ENCODE measurements at places on chromosomes 16 and 17. TPM values are rescaled to one million over a fixed set of nuclear protein-coding genes. Genes with fewer than 3 reads are reported as not detected.

- DNase-seq = no peak
Measured at GRCh38 chr17:59669411-59669810, 37.8 kb downstream of the PTRH2 start.

- DNase-seq = no peak
Measured at GRCh38 chr16:23807028-23807427, 28.8 kb upstream of the PRKCB start.

DNA sequence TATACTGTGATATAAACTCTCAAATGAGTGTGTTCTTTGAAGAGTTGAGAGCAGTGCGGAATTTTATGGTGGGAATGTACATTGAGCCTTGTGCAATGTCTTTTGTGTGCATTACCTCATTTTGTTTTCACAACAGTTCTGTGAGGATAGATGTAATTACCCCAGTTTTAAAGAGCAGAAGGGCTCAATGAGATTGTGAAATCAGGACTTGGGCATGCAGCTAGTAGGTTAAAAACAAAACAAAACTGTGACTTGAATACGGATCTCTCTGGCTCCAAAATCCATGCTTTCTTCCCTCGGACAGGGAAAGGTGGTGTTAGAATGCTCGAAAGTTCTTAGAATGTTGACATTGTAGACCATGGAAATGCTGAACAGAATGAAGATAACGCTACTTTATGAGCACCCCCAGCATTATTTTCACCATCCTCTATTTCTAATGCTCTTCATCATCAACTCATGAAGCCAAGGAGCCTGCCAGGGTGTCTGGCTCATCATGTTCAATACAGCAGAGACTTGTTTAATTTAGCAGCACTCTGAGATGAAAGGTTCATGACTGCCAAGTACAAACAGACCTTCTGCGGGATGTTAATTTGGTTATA lies 17.1 kb downstream of the MRTFB start:
- no peak for DNase-seq

DNA sequence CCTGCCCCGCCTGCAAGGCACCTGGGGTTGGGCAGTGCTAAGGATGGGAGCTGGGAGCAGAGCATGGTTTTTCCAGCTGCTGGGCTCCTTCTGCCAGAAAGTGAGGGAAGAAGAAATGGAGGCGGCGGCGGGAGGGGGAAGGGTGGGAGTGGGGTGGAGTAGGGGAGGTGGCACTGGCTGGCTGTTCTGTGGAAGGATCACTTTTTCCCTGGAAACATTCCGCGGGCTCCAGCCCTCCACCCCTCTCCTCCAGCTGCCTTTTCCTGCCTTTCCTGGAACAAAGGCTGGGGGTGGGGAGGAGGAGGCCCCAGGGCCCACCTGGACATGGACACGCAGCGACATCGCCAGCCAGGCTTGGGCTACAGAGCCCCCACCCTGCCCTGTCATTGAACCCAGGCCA lies 41.1 kb downstream of the CFAP20 start:
- peak; percentile 40 for DNase-seq

Gene TMEM204
- 16.2 TPM for polyA plus RNA-seq

Gene RTN4RL1
- polyA plus RNA-seq = 2.9 TPM

Gene ELP5
- polyA plus RNA-seq = 46.1 TPM

Gene NSRP1
- 25.8 TPM for polyA plus RNA-seq

Gene TELO2
- 36.9 TPM for polyA plus RNA-seq

Gene ESRP2
- polyA plus RNA-seq = 0.88 TPM
